ENCODE measurements at places on chromosomes 4 and X.

DNA sequence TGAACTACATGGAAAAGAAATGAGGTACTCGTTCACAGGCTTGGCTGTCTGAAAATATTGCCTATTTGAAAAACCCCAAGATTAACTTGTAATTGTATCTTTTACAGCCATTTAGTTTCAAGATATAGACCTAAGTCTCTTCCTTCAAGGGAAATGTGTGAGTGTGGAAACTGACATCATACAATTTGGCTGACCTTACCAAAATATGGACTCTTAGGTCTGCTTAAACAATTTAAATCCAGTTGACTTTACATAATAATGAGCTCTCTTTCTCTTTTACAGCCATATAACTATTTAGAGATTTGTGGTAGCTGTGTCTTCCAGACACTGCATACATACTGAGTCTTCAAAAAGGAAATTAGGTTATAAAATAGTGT is 186.9 kb downstream of the NR3C2 start:
- no peak for DNase-seq

GRCh38 chrX:10398215-10398614 is 222.2 kb downstream of the MID1 start:
- DNase-seq = no peak

- no peak for DNase-seq
Observed at GRCh38 chrX:68832516-68833447, 4.0 kb downstream of the EFNB1 start.

- peak; percentile 72 for DNase-seq
Observed at GRCh38 chrX:110852180-110852579, 56.6 kb upstream of the CHRDL1 start.

- no peak for DNase-seq
Observed at GRCh38 chr4:19657856-19658255, 593.8 kb upstream of the SLIT2 start.

GRCh38 chr4:70613306-70614183 is 15.0 kb upstream of the ENAM start:
- DNase-seq = no peak

DNA sequence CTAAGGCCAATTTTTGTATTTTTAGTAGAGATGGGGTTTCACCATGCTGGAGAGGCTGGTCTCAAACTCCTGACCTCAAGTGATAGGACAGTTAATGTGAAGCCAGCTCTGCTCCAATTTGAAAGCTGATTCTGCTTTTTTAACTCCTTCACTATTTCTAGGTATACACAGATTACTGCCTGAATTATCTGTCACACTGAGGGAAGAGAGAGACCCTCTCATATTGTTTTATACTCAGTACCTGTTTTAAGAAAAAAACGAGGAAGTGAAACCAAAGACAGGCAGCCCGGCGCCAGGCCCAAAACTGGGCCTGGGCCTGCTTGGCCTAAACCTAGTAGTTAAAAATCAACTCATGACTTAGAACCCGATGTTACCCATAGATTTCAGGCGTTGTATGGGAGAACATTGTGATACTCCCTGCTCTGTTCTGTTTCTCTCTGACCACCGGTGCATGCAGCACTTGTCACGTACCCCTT is 1601.5 kb upstream of the PCDH10 start:
- DNase-seq = peak; percentile 63

DNA sequence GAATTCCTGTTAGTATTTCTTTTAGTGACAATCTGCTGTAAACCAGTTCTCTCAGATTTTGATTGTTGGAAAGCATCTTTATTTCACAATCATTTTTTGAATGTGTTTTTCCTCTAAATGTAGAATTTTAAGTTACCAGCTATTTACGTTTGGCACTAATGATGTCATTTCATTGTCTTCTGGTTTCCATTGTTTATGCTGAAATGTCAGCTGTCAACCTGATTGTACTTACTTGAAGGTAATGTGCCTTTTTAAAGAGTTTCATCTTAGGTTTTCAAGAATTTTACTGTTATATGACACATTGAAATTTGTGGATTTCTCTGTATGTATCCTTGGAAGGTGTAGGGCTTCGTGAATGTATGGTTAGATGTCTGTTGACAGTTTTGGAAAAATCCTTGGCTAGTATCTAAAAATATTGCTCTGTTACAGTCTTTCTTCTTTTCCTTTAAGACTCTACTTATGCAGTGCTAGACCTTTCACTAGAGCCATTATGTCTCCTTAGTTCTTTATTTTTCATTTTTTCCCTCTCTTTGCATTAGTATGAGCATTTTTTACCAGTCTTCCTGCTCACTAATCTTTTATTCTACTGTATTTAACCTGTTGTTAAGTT is 30.4 kb downstream of the SMAD1 start:
- DNase-seq = no peak

DNA sequence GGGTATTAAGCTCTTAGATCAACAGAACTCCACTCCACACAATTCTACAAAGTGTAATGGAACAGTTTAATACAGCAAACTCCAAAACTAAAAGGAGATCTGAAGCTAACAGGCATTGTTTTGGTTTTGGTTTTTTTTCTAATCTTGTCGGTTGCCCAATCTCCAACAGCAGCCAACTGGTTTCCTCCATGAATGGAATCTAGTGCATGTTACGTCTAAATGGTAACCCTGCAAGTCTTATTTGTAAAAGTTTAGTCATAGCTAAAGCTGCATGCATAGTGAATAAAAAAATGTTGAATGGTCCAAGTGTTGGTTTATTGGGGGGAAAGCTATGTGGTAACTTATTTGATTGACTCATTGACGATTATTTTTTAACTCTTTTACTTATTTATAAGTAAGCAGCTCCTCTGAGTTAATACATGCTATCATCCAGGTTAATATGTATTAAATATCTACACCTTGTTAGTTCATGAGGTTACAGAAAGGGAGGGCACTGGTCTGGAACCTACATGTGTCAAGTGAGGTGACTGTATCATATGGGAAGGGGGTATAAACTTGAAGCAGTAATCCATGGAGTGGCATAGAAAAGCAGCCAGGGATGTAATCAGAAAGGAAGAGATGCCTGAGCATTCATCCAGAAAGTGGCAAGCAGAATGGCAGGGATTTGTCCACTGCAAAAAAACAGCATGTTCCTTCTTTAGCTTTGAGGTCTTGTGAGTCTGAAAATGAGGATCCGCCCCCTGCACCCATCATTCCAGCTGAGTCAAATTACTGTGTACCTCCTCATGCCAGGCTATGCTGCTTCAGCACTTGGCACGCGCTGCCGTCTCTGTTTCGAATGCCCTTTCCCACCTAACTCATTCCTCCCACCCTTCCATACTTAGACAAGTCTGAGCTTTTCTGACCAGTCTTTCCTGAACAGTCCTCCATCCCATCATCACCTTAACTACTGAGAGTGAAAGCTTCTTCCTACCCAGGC is 81.7 kb downstream of the PDGFC start:
- DNase-seq = no peak

DNA sequence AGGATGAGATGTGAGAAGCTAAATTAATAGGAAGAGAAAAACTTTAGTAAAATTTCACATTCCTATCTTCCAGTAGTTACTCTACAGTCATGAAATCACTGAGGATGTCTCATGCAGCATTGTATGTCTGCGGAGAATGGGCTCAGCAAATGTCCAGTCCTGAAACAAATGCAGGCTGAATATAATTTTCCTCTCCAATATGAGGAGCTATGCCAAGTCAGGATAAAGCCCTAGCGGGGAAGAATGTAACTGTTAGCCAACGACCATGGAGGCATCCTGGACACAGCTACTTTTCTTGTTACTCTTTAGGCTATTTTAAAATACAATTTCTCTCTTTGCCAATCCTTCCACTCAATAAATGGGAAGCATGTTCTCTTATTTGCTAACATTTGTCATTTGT is 127.7 kb downstream of the PRKX start:
- no peak for DNase-seq

DNA sequence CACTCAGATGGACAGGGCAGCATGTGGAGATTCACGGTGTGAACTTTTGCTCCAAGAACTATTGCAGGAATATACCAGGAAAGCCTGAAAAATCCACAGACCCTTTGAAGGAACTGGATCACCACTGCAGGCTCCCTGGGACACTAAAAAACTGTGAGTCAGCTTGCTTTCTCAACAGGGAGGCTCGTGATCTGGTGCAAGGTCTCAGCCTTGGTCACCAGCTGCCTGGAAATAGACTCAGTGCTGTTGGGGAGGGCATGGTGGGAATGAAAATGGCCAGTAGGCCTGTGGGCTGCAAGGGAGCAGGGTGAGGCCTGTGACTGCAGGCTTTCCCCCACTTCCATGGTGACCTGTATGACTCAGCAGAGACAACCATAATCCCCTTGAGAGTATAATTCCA is 426.4 kb upstream of the RPS6KA3 start:
- DNase-seq = no peak

DNA sequence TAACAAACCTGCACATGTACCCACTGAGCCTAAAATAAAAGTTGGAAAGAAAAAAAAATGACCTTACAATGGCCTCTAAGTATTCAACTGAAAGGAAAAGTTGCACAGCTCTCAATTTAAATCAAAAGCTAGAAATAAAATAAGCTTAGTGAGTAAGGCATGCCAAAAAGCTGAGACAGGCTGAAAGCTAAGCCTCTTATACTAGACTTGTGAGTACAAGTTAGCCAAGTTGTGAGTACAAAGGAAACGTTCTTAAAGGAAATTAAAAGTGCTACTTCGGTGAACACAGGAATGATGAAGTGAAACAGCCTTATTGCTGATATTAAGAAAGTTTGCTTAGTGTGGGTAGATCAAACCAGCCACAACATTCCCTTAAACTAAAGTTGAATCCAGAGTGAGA is 707.9 kb upstream of the PITX2 start:
- DNase-seq = no peak

- no peak for DNase-seq
Observed at GRCh38 chr4:4326166-4326565, 36.1 kb downstream of the ZBTB49 start.

- no peak for DNase-seq
Observed at GRCh38 chrX:7993873-7994272, 66.7 kb upstream of the PNPLA4 start.

DNA sequence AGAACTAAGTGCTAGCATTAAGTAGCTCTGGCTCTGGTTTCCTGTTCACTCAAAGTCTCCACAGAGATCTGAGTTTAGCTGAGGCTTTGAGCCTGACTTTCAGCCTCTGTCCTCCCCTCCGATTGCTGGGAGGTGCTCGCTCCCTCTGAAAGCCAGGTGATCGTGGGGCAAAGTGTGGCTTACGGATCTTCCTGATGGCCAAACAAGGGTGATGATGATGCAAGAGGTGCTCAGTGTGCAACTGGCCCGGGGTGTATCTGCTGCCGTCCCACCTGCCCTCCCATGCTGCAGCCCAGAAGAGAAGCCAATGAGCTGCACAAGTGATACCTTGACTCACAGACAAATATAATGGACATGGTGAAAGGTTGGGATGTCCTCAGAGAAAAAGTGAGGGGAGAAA is 169.2 kb upstream of the TBC1D9 start:
- DNase-seq = no peak

- DNase-seq = no peak
Observed at GRCh38 chr4:174425669-174426068, 96.6 kb downstream of the HPGD start.

DNA sequence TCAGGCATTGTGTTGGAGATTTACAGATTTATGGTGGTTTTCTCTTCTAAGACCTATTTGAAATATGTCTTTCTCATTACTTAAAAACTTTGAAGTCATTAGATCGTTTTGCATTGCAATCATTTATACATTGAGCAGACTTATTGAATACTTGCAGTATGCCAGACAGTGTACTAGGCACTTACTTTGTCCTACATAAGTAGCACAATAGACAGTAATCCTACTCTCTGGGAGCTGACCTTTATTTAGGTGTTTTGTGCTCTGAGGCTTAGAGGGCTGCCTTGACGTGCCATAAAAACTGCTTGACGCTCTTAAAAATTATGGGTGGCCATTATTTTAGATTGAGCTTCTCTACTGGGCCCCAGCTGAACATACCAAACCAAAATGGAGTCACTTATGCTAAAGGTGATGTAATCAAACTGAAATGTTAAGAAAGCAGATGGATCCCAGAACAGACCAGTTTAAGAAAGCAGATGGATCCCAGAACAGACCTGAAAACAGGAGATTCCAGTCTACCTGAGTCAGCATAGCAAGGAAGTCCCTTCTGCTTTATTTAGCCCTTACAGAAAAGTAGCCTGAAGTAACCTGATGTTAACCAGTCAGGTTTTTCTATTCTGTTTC is 42.4 kb downstream of the PTTG2 start:
- no peak for DNase-seq

DNA sequence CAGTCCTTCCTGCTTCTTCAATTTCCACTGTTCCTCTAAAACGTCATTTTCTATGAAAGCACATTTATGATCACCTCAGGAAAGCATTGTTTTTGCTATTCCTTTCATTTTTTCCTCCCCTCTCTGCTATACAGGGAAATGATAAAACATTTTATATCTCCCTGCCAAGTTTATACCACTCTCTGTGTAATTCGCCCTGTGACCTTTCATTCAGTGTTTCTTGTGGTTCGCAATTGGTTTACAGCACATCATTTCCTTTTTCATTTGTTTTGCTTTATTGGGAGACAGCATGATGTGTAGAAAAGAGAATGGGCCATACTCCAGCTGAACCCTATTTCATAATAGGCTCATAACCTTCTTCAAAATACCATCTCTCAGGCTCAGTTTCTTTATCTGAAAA is 99.9 kb upstream of the RAPGEF2 start:
- no peak for DNase-seq

DNA sequence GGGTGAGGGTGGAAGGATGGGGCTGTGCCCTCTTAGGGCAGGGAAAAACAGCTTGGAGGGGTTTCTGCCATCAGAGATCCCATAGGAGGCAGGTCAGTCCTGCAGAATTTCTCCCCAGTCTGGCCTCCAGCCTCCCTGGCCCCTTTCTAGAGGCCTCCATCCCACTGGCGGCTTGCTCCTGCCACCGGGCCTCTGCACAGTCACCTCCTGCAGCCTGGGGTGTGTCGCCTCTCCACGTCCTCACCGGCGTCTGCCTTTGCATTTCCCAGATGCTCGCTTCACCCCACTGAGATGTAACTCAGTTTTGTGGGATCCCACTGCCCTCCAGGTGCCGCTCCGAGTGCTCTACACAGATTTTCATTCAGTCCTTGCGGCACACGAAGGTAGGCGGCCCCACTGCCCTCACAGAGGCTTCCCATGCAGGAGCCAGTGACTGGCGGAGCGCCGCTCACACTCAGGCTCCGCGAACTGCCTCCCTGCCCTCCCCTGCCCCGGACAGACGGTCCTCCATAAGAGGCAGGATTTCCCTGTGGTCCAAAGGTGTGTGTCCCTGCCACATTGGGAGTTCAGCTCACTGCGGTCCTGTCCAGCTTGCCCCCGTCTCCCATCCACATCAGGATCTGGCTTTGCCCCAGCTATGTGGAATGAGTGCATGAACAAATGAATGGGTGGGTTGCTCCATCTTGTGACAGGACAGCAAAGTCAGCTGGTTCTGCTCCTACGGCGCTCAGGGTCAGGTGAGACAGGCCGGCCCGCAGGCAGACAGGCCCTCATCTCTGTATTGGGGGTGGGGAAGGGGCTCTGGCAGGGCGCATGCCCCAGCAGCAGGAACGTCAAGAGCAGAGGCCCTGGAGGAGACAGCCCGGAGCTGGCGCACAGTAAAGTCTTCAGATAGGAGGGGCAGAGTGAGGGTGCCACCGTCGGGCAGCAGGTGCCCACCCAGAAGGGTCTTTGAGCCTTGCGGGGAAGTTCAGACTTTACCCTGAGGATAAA is 2.7 kb upstream of the TMEM271 start:
- DNase-seq = no peak
